ENCODE measurements at places on chromosomes 5 and 9. TPM values are rescaled to one million over a fixed set of nuclear protein-coding genes. Genes with fewer than 3 reads are reported as not detected.

- H3K4me3 ChIP-seq = no peak within 1 kb of the TSS
- H3K27ac ChIP-seq = no peak within 1 kb of the TSS
- no peak for DNase-seq
- H3K4me1 ChIP-seq = peaks cover 38% of the 10 kb centered on the region
These were observed at the start of gene SLC9A3 for GRCh38 chr5:524234-524972. Gene SLC9A3 (minus strand): TSS chr5:524449.

- no peak overlapping the region for H3K27ac ChIP-seq
- no peak for DNase-seq
- H3K4me3 ChIP-seq = no peak overlapping the region
- H3K36me3 ChIP-seq = no peaks in the 10 kb centered on the region
- no peaks in the 10 kb centered on the region for H3K4me1 ChIP-seq
These were observed 74.8 kb upstream of the PJA2 start for GRCh38 chr5:109484597-109484996.

GRCh38 chr5:92309336-92309991 lies 926.3 kb upstream of the ARRDC3 start:
- H3K27me3 ChIP-seq = no peaks in the 10 kb centered on the region
- no peak for DNase-seq
- H3K4me1 ChIP-seq = no peaks in the 10 kb centered on the region
- no peaks in the 10 kb centered on the region for H3K36me3 ChIP-seq
- no peak overlapping the region for H3K4me3 ChIP-seq

DNA sequence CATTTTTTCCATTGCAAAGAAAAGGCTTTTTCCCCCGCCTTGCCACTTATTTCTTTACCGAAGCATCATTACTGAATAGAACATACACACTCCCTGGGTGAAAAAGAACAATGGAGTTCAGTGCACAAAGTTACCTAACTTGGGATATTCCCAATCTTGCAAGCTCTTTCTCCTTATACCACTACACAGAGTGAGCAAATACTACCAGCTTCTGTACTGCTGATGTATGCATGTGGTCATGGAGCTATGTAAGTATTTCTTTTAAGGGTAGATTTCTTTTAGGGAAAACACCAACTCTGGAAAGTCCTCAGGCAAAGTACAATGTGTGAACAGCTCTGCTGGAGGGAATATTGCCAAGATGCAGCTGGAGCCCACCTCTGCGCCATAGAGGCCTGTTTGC lies 81.1 kb downstream of the AOPEP start:
- H3K27ac ChIP-seq = no peak overlapping the region
- DNase-seq = no peak
- no peaks in the 10 kb centered on the region for H3K27me3 ChIP-seq
- no peak overlapping the region for H3K4me3 ChIP-seq
- peaks cover 13% of the 10 kb centered on the region for H3K4me1 ChIP-seq
- H3K36me3 ChIP-seq = peaks cover 6% of the 10 kb centered on the region

- DNase-seq = no peak
- H3K4me3 ChIP-seq = no peak overlapping the region
- H3K4me1 ChIP-seq = peaks cover 35% of the 10 kb centered on the region
- H3K36me3 ChIP-seq = peaks cover 50% of the 10 kb centered on the region
- no peaks in the 10 kb centered on the region for H3K27me3 ChIP-seq
- no peak overlapping the region for H3K27ac ChIP-seq
These were observed 12.9 kb downstream of the TRAF2 start for GRCh38 chr9:136899196-136899595.

- H3K27ac ChIP-seq = no peak overlapping the region
- no peaks in the 10 kb centered on the region for H3K27me3 ChIP-seq
- DNase-seq = no peak
- no peaks in the 10 kb centered on the region for H3K36me3 ChIP-seq
- H3K4me1 ChIP-seq = no peaks in the 10 kb centered on the region
These were observed 127.3 kb upstream of the PIK3R1 start for GRCh38 chr5:68088302-68088701.

- peaks cover 4% of the 10 kb centered on the region for H3K27me3 ChIP-seq
- H3K4me1 ChIP-seq = no peaks in the 10 kb centered on the region
- no peak overlapping the region for H3K27ac ChIP-seq
- DNase-seq = no peak
These were observed 48.4 kb downstream of the DMRT2 start for GRCh38 chr9:1098551-1098950.

DNA sequence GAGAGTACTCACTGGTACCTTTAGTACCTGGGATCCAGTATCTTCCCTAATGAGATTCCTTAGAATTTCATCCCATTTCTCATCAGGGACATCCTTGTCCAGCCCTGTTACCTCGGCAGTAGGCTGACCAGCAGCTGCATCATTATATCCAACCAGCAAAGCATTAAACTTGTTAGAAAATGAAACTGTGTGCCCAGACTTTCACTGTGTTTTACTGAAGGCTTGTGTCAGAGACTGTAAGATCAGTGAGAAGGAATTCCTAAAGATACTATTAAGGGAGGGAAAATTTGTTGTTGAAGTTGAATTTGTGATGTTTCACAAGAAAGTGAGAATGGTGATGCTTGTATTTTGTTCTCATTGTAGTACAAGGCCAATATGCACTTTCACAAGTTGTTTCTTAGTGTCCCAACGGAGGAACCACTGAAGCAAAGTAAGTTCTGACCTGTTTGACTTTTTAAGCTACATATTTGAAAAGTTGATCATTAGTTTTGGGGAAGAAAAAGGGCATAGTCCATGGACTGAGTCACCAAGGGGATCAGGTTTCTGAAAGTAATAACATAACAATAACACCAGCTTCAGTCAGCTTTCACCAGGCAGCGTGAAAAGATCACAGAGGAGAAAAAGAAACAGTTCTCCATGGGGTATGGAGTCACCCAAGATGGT lies 48.8 kb downstream of the GRAMD2B start:
- H3K4me3 ChIP-seq = no peak overlapping the region
- peaks cover 10% of the 10 kb centered on the region for H3K36me3 ChIP-seq
- no peaks in the 10 kb centered on the region for H3K4me1 ChIP-seq
- H3K27me3 ChIP-seq = no peaks in the 10 kb centered on the region
- no peak overlapping the region for H3K27ac ChIP-seq

GRCh38 chr9:24132244-24132643 lies 306.2 kb upstream of the ELAVL2 start:
- DNase-seq = no peak
- no peaks in the 10 kb centered on the region for H3K27me3 ChIP-seq
- no peak overlapping the region for H3K27ac ChIP-seq
- no peak overlapping the region for H3K4me3 ChIP-seq
- H3K36me3 ChIP-seq = no peaks in the 10 kb centered on the region
- H3K4me1 ChIP-seq = no peaks in the 10 kb centered on the region

GRCh38 chr5:44385291-44385900 lies 3.8 kb downstream of the FGF10 start:
- no peaks in the 10 kb centered on the region for H3K4me1 ChIP-seq
- H3K4me3 ChIP-seq = no peak overlapping the region
- no peaks in the 10 kb centered on the region for H3K36me3 ChIP-seq
- DNase-seq = no peak

DNA sequence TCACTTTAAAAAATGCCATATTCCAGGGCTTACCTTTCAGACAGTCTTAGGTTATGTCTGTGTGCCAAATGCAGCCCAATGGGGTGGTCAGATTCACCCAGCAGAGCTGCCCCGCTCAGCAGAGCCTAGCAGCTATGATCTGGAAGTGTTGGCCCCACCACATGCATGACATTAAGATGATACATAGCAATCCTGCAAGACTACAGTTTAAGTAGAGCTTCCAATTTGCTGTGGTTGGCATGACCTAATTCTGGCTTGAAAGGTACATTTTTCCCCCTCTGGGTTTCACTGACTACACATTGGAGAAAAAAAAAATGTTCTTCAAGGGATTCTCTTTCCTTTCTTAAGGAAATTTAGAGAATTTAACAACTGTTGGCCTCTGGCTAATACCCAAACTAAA lies 22.5 kb downstream of the MEF2C start:
- H3K36me3 ChIP-seq = no peaks in the 10 kb centered on the region
- H3K27ac ChIP-seq = no peak overlapping the region

- no peak overlapping the region for H3K27ac ChIP-seq
- no peaks in the 10 kb centered on the region for H3K36me3 ChIP-seq
- H3K4me1 ChIP-seq = no peaks in the 10 kb centered on the region
- no peaks in the 10 kb centered on the region for H3K27me3 ChIP-seq
- DNase-seq = no peak
These were observed 113.8 kb upstream of the VCAN start for GRCh38 chr5:83357621-83358231.

DNA sequence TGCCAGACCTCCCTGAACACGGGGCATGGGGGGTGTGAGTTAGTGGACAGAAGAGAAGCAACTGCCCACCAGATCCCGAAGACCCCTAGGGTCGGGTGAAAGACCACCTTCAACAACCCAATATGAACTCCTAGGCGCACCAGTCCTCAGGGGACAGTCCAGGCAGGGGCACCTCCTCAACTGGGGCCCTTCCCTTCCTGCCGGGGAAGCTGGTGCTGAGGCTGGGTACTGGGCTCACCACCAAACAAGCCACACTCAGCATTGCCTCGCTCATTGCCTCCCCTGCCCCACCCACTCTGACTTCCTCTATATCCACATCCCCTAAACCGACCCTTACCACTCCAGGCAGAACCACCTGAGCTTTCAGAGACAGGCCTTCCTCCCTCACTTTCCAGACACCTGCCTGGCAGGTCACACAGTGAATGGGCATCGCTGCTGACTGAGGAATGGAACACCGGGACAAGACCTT lies 42.5 kb downstream of the SEMA4D start:
- H3K4me1 ChIP-seq = peaks cover 97% of the 10 kb centered on the region
- H3K36me3 ChIP-seq = peaks cover 86% of the 10 kb centered on the region
- H3K4me3 ChIP-seq = peak overlapping the region; percentile 68
- peak overlapping the region; percentile 96 for H3K27ac ChIP-seq

- H3K27ac ChIP-seq = no peak overlapping the region
- H3K27me3 ChIP-seq = no peaks in the 10 kb centered on the region
- DNase-seq = no peak
- no peaks in the 10 kb centered on the region for H3K36me3 ChIP-seq
- no peaks in the 10 kb centered on the region for H3K4me1 ChIP-seq
- H3K4me3 ChIP-seq = no peak overlapping the region
These were observed 1854.9 kb downstream of the MAT2B start for GRCh38 chr5:165360366-165360765.

DNA sequence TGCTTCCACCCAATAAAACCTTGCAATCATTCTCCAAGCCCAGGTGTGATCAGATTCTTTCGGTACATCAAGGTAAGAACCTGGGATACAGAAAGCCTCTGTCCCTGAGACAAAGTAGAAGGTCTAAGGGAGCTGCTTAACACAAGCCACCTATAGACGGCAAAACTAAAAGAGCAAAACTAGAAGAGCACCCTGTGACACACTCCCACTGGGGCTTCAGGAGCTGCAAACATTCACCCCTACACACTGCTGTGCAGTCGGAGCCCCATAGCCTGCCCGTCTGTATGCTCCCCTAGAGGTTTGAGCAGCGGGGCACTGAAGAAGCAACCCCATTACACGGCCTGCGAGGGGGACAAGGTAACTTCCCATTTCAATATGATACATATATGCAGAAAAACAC lies 179.6 kb upstream of the CDH9 start:
- H3K27ac ChIP-seq = no peak overlapping the region
- peaks cover 2% of the 10 kb centered on the region for H3K36me3 ChIP-seq
- H3K4me3 ChIP-seq = no peak overlapping the region
- no peaks in the 10 kb centered on the region for H3K27me3 ChIP-seq
- no peak for DNase-seq
- no peaks in the 10 kb centered on the region for H3K4me1 ChIP-seq

DNA sequence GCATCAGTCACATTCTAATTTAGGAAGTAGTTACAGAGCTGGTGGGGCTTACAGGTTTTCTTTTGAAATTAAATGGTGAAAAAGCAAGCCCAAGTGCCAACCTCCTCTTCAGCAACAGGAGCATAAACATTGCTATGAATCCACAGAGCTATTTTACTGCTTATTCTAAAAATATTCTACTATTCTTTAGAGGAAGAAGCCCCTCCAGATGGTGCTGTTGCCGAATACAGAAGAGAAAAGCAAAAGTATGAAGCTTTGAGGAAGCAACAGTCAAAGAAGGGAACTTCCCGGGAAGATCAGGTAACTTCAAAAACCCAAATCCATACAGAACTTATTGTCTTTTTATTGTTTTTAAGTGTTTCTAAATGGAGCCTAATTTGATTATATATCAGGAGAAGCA lies 202.8 kb downstream of the CWC27 start:
- no peak for DNase-seq
- no peak overlapping the region for H3K27ac ChIP-seq
- H3K4me1 ChIP-seq = no peaks in the 10 kb centered on the region
- H3K4me3 ChIP-seq = no peak overlapping the region

DNA sequence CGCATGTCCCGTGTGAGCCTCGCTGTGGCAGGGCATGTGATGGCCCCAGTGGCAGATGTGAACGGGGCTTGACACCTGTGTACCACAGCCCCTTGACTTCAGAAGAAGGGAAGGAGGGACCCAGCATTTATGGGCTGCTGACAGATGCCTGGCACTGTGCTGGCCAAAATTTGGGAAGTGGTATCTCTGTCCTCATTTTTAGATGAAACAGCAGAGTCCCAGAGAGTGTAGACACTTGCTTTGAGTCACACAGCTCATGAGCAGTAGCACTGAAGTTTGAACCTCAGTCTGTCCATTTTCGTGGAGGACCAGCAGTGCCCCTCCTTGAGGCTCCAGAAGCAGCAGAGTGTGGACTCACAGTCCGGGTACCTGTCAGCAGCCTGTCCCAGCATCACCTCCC lies 16.5 kb downstream of the NEK6 start:
- H3K36me3 ChIP-seq = peaks cover 2% of the 10 kb centered on the region
- H3K4me1 ChIP-seq = peaks cover 7% of the 10 kb centered on the region
- no peak overlapping the region for H3K4me3 ChIP-seq
- H3K27ac ChIP-seq = no peak overlapping the region
- H3K27me3 ChIP-seq = no peaks in the 10 kb centered on the region

DNA sequence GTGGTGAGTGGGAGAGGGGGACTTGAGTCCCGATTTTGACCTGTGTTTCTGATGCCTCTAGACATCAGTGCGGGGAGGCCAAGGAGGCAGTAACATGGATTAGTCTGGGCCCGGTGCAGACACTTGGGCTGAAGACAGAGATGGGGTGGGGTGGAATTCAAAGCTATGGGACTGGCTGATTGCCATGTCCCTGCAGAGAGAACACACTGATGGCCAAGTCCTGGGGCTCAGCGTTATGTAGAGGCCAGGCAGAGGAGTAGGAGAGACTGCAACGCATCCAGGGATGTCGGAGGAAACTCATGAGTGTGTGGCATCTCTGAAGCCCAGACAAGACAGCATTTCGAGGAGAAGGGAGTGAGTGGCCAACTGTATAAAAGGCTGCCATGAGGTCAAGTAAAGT lies 30.1 kb downstream of the PSD2 start:
- H3K27me3 ChIP-seq = peaks cover 2% of the 10 kb centered on the region
- no peaks in the 10 kb centered on the region for H3K4me1 ChIP-seq
- no peak overlapping the region for H3K27ac ChIP-seq
- H3K36me3 ChIP-seq = no peaks in the 10 kb centered on the region

NTRK2 gene
- 0.05 TPM for total RNA-seq

AQP7 gene
- total RNA-seq = not detected

ZDHHC11B gene
- total RNA-seq = 0.10 TPM

PCA3 gene
- not detected for total RNA-seq

CER1 gene
- total RNA-seq = not detected

HMMR gene
- total RNA-seq = 87.7 TPM

PTGDS gene
- total RNA-seq = 1.2 TPM

BRINP1 gene
- total RNA-seq = not detected

SNAPC4 gene
- 9.5 TPM for total RNA-seq

Data from activated CD8-positive, alpha-beta T cell treated with anti-CD3 and anti-CD28 coated beads, Interleukin-2, amount 10 ng/mL, durations not matched to agents 7 days and 5 days (primary cell).